ENCODE measurements at places on chromosomes 5 and 9. TPM values are rescaled to one million over a fixed set of nuclear protein-coding genes. Genes with fewer than 3 reads are reported as not detected.

COL5A1 gene
- 35.2 TPM for total RNA-seq

LHX3 gene
- total RNA-seq = not detected

NPR3 gene
- 26.2 TPM for total RNA-seq

ACSL6 gene
- total RNA-seq = 4.4 TPM

ARID3C gene
- total RNA-seq = not detected

PLCXD3 gene
- total RNA-seq = 39.6 TPM

- no peak for DNase-seq
These were observed 1032.7 kb downstream of the NR2F1-AS1 start for GRCh38 chr5:92548346-92548745.

- no peak for DNase-seq
These were observed 471.4 kb downstream of the MAN2A1 start for GRCh38 chr5:110161162-110161561.

- no peak for DNase-seq
These were observed 5.0 kb upstream of the RHOBTB3 start for GRCh38 chr5:95725937-95726810.

- no peak for DNase-seq
These were observed 724 bp downstream of the TCERG1 start for GRCh38 chr5:146447734-146448380.

GRCh38 chr9:131593936-131594665, 48.8 kb downstream of the PRRT1B start:
- no peak for DNase-seq

DNA sequence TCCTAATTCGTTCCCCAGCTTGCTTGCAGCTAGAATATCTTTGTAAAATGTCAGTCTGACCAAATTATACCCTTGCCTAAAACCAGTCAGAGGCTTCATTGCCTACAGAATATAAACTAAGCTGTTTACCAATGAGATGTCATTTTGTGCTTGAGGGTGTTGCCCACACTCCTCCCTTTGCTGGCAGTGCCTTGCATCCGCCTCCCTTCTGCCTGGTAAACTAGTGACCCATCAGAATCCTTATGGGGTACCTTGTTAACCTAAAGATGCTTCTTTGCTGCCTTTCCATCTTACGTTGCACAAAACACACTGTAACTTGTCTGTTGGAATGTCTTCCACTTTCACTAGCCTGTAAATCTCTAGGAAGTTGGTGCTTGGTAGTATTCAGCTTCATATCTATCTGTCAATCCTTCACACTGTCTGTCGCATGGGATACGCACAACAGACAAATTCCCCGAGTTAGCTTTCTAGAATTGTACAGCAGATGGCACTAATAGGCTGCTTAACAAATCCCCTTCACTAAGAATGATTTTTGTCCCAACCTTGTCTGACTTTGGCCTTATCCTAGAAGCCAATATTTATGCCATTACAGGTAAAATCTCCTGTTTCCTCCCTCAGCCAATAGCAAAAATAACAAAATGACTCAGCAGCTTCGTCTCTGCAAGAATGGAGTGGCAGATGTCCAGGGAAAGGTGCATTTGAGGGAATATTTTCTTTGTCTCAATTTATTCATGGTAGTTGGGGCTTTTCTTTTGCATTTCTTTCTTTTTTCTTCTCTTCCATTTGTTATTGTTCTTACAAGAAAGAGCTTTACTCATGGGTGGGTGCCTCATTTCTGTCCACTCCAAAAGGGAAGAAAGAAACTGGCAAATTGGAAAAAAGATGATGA, 3.0 kb downstream of the NUDT2 start:
- DNase-seq = no peak

DNA sequence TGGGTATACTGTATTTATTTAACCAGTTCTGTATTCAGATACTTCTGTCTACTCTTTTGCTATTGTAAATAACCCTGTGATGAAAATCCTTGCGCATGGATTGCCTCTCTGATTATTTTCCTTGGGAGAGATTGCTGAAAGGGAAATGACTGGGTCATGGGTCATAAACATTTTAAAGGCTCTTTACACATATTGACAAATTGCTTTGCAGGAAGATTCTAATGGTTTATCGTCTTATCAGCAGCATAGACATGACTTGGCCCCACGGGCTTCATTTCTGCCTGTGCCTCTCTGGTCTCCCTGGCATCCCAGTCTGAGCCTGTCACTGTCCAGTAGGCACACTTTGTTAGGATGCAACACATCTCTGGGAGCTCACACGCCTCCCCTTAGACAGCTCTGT, 52.3 kb downstream of the RGS3 start:
- DNase-seq = no peak

GRCh38 chr9:13942695-13943094, 371.2 kb downstream of the NFIB start:
- peak; percentile 25 for DNase-seq

DNA sequence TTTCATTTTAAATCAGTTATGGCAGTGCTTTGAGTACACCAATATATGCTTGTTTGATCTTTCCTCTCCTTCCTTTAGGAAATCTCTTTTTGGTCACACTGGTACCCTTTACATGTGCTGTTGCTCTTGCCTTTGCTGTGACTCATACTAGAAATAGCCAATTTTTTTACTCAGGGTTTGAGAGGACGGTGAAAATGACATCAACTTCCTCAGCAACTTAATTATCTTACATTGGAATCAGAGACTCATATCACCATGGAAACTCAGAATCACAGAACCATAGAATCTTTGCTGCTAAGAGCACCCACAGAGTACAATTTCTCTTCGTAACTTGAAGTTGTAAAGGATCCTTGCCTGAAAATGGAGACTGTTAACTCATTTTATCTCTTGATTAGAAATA, 13.8 kb upstream of the ZNF300 start:
- no peak for DNase-seq
